Foreskin fibroblast (primary cell): ENCODE measurements at places on chromosomes 7 and 10.
A peak's percentile ranks its signal among the peaks of the same experiment; 100 is the strongest.

DNA sequence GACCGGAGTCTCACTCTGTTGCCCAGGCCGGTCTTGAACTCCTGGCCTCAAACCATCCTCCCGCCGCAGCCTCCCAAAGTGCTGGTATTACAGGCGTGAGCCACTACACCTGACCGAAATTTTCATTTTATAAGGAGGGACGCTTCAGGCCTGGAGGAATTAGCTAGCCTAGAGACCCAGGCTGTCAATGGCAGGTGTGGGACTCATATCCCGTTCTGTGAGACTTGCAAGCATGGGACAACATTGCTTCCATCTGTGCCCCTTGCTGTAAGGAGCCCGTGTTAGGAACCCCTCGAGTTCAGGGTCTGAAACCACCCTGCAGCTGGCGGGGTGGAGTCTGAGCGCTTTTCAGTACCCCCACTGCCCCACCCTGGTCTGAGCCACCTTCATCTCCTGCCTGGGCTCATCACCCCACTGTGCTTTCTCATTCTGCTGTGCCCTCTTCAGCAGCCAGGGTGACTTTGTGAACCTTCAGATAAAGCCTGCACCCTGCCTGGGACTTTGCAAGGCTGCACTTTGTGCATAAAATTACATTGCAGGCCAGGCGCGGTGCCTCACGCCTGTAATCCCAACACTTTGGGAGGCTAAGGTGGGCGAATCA is 1.3 kb upstream of the DAGLB start:
- DNase-seq: no peak

GRCh38 chr7:144987686-144988085 is 151.8 kb upstream of the TPK1 start:
- DNase-seq: no peak

DNA sequence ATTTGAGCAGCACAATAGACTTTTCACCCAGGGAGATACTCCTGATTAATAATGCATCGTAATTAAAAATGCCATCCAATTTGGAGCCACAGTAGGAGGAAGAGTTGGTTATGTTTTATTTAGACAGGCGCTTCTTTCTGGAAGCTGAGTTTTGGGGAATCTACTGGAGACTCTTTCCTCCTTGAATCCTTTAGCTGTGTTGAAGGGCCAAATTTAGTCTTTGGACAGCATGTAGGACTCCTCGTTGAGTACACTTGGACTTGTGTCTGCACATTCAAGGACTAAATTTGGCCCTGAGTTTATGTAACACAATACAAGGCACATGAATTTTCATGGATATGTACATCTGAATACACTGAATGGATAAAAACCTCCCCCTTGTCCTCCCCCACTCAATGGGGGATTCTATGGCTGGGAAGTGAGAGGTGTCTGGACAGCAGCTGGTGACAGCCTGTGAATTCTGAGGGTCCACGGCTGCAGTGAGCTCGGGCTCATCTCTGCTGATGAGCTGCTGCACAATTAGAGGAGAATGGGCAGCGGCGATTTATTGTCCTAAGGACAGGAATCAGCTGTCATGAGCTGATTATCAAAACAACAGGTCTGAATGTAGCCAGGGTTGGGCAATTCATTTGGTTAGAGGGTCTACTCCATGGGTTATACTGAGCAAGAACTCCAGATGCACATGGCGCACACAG is 95.2 kb downstream of the PRTFDC1 start:
- no peak for DNase-seq

- DNase-seq: no peak
Measured at GRCh38 chr10:88534072-88534665, 48.9 kb downstream of the RNLS start.

- DNase-seq: peak; percentile 1
Measured at GRCh38 chr7:94907811-94908322, 473 bp downstream of the PPP1R9A start.

DNA sequence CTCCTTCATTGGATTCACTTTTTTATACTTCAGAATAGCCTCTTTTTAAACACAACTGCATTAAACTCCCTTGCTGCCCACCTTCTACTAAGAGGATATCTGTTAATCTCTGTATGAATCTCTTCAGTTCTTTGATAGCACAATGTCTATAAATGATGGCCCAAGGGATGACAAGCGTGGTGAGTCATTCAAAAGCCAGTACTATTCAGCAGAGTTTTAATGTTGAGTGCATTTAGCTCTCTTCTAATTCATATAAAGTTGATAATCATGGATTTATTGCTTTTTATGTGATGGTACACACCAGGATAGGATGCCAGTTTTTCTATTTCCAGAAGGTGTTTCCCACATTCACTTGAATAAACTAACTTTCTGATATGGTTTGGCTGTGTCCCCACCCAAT is 57.4 kb upstream of the HECTD2 start:
- DNase-seq: peak; percentile 54

- no peak for DNase-seq
Measured at GRCh38 chr7:114183311-114184088, 231.1 kb upstream of the FOXP2 start.

- no peak for DNase-seq
Measured at GRCh38 chr10:116729243-116729642, 13.1 kb downstream of the HSPA12A start.

GRCh38 chr10:131177431-131178327 is 133.8 kb downstream of the TCERG1L start:
- DNase-seq: no peak

DNA sequence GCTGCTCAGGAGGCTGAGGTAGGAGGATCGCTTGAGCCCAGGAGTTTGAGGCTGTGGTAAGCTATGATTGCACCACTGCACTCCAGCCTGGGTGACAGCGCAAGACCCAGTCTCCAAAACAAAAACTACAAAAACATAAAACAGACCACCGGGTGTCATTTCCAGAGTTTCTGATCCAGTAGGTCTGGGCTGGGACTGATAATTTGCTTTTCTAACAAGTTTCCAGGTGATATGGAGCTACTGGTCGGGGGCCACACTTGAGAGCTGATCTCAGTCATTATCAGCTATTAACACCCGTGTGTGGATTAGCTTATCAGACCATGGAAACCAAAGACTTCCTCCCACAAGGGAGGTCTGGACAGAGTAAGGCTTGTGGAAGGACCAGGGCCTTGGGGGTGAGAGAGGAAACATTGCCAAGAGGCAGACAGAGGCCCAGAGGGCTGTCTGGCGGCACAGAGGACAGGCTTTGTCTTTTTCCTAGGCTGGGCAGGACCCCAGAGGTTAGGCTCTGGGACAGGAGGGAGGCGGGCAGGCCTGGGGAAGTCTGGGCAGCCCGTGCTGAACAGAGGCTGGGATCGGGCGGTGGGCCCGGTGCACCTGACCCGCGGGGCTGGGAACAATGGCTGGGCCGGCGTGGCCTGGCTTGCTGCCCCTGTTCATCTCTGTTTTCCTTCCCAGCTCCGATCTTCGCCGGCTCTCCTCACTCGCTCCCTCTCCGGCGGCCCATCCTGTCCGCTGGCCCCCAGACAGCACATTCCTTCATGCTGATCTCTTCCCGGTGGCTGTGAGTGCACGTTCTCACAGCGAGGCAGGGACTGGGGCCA is 25.2 kb downstream of the TMEM270 start:
- DNase-seq: peak; percentile 82

GRCh38 chr10:5888843-5889623 is 660 bp downstream of the ANKRD16 start:
- DNase-seq: peak; percentile 56

DNA sequence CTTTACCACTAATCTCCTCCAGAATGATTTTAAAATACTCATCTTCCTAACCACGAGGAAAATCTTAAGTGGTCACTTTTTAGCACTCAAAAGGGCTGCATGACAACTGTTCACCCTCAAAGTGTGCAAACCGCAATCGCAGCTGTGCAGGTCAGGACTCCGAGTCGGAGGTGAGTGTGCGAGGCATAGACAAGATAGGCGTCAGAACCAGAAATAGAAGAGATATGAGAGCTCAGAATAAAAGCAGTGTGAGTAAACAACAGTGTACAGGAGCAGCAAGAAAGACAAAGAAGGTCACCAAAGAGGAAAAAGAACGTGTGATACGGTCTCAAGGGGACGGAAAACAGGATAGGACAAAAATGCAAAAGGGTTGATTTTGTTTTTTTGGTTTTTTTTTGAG is 17.5 kb upstream of the ENO4 start:
- no peak for DNase-seq

- no peak for DNase-seq
Measured at GRCh38 chr7:54111814-54112511, 430.2 kb upstream of the VSTM2A start.

GRCh38 chr10:20313665-20314064 is 497.4 kb downstream of the PLXDC2 start:
- no peak for DNase-seq

GRCh38 chr10:76675561-76675950 is 962.1 kb downstream of the KCNMA1 start:
- no peak for DNase-seq

GRCh38 chr7:44667190-44667589 is 60.8 kb downstream of the OGDH start:
- DNase-seq: no peak

- DNase-seq: no peak
Measured at GRCh38 chr10:94150541-94151184, 156.9 kb downstream of the PLCE1 start.

DNA sequence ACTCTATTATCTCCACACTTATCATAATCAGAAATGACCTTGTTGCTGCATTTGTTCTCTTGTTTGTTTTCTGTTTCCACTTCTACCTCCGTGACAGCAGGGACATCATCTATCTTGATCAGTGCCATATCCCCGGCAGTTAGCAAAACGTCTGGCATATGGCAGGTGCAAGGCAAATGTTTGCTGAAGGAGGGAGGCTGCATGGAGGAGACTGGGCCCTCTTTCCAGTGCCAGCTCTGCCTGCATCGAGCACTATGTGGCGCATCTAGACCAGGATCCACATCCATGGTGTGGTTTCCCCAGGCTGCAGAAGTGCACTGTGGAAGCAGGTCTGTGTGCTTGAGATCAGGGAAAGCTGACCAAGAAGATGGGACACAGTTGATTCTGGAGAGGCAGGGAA is 181.2 kb downstream of the KCNMA1 start:
- no peak for DNase-seq

- DNase-seq: no peak
Measured at GRCh38 chr10:113540845-113541548, 11.9 kb upstream of the HABP2 start.

DNA sequence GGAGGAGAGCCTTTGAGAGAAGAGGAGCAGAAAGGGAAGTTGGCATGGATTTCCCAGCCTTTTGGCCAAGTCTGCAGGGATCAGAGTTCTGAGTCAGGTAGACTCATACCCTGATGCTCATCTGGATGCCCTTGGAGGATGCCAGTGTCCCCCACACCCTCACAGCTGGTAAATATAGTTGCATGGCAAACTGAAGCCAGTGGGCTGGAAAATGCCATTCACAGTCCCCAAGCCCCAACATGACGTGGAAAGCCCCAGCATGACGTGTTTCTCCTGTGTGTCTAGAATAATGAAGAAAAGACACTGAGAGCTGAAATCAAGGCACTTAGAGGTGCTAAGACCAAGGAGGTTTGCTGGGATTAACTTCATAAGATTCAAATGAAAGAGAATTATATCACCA is 24.8 kb upstream of the APBB1IP start:
- DNase-seq: no peak

GRCh38 chr10:119365773-119366599 is 158.6 kb downstream of the GRK5 start:
- peak; percentile 11 for DNase-seq
